Kasumi-1 (cell line): ENCODE measurements at places on chromosomes 11 and 22.

DNA sequence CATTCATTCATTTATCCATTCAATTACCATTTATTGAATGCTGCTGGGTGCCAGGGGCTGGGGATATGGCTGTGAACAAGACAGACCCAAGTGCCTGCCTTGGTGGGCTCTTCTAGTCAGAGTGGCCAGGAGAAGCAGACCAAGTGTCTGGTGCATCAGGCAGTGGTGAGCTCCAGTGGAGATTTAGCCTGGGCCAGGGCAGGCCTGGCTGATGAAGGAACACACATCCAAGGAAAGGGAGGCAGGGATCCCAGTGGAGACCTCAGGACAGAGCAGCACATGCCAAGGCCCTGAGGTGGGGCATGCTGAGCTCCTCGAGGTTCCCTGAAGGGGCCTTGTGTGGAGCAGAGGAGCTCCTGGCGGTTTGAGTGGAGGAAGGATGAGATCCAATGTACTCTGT, 46.6 kb upstream of the SMIM38 start:
- no peak for DNase-seq

- peak; percentile 67 for DNase-seq
Measured at GRCh38 chr22:23894710-23895598, 771 bp downstream of the MIF start.

- DNase-seq: no peak
Measured at GRCh38 chr11:19366992-19367709, 126.4 kb upstream of the E2F8 start.

GRCh38 chr11:57560146-57560545, 7.3 kb downstream of the UBE2L6 start:
- DNase-seq: no peak

DNA sequence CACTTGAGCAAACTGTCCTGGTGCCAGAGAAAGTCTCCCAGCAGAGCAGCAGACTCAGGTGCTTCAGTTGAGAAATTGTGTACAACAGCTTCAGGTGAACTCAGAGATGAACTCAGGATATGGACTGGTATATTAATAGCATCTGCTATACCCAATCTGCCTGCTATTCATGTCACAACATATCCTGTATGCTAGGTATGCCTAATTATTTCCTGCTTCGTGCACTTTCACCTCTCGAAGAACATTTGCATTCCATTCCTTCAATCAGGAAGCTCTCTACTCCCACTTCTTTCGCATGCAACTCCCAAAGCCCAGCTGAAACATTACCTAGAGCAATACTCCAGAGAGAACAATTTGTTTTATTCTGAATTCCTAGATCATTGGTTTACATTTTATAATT, 207.7 kb downstream of the KCNA4 start:
- DNase-seq: no peak
